ENCODE measurements at places on chromosomes 5 and 9.

DNA sequence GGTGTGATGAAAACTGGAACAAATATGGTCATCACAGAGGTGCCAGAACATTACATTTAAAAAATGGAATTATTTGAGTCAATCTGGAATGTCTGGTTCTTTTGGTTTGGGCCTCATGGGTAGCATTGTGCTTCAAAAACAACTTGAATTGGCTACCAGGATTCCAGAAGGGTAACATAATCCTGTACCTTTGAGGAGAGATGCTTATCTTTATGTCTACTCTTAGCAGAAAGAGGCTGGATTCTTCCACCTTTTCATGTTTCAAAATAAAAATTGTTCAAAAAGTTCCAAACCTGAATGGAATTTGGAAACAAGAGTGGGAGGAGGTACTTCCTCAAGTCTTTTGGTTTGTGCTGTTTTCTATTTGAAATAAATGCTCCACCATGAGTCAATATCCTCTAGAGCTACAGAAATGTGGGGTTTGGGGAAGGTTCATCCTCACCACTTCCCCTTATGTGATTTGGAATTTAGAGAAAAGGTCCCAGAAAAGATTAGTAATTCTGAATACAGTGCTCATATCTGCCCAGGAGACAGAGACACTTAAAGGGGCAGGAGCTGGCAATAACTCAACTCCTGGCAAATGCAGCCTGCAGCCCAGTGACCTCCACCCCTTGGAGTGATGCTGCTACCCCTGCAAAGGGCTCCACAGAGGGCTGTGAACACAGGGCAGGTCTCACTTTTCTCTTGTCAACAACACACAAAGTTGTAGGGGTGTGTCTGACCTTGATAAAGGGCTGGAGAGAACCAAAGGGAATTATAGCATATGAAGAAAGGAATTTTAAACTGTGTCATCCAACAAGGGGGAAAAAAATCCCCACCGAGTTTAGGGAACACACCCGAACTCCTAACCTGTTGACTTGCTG lies 272.8 kb downstream of the CWC27 start:
- DNase-seq: no peak

GRCh38 chr5:98372351-98372750 lies 401.1 kb upstream of the RGMB start:
- no peak for DNase-seq

- DNase-seq: no peak
Observed at GRCh38 chr9:89477811-89478630, 19.9 kb downstream of the SEMA4D start.

- no peak for DNase-seq
Observed at GRCh38 chr5:42317575-42317974, 105.7 kb upstream of the GHR start.

DNA sequence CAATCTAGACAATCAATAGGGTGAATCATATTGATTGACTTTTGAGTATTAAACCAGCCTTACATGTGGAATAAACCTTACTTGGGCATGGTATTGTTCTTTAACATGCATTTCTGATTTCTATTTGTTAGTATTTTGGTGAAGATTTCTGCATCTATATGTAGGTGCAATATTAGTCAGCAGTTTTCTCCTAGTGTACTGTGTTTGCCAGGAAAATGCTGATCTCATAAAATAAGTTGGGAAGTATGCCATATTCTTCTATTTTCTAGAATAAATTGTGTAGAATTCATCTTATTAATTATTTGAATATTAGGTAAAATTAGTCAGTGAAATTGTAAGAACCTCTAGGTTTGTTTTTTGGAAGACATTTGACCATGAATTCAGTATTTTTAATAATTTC lies 38.4 kb downstream of the ANXA2R start:
- DNase-seq: no peak

- DNase-seq: no peak
Observed at GRCh38 chr5:57338068-57338867, 144.3 kb downstream of the ACTBL2 start.

DNA sequence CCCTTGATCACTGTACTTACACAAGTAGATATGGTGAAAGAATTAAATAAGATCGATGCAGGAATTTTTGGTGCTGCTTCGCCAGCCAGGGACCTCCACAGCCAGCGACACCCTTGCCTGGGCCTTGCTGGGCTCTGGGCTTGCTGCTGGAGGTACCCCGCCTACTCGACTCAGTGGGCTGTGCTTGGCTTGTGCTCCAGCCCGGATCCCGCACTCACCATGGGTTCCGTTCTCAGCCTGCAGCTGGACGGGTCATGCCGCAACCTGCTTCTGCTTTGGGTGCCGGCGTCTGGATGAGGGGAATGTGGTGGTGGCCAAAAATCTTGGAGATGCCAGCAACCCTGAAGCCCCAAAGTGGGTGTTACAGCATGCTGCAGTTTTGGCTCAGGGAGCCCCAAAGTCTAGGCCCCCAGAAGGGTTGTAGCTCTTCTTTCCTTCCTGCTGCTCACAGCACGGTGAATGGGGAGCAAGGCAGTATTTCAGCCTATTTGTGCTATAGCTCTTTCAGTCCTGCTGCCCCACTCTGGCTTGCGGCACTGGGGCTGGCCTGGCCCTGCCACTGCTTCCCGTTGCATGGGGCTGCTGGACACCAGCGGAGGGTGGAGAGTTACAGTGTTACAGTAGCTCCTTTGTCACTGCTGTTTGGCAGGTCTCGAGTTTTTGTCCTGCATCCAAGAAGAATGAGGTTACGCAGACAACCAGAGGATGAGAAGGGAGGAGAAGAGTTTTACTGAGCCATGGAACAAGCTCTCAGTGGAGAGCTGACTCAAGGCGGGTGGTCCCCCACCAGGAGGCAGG lies 48.0 kb downstream of the TARS1 start:
- DNase-seq: no peak

GRCh38 chr5:140214831-140215230 lies 39.8 kb downstream of the CYSTM1 start:
- DNase-seq: no peak

DNA sequence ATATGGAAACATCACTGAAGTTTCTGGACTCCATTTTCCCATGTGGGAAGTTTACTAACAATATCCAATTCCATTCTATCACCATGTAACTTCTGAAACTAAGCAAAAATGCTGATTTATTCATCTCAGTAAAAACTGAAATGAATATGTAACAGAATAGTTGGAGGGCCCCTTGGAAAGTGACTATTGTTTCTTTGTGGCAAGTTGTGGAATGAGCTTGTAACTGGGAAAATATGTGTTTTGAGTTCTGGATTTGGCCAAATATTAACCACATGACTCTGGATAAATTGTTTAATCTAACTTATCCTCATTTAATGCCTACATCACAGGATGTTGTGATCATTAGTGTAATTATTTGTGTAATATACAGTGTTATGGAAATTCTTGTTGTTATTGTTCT lies 619.3 kb downstream of the TLE4 start:
- DNase-seq: no peak

DNA sequence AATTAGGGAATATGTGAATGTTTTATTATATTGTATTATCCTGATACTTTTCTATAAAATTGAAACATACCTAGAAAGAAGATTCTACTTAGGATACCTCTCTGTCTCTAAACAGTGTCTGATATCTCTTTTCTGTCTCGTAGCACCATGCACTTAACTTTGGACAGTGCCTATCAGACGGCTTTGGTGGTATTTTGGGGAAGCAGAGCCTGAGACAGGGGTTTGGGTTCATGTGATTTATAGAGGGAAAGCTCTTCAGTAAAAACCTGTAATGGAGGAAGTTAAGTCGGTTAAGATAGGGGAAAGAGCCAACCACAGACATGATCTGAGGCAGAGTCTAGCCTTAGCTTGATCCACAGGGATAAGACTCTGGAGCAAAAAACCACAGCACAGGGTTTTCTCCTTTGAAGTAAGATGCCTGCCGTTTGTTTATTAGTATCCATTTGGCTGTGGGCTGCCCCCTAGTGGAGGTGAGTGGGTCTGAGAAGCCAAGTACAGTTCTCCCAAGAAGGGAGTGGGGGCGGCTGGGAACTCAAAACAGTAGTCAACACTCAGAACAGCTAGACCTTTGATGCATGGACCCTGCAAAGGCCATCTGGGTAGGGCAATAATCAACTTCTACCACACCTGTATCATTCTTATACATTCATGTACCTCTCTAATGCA lies 141.2 kb upstream of the ASTN2 start:
- DNase-seq: no peak

DNA sequence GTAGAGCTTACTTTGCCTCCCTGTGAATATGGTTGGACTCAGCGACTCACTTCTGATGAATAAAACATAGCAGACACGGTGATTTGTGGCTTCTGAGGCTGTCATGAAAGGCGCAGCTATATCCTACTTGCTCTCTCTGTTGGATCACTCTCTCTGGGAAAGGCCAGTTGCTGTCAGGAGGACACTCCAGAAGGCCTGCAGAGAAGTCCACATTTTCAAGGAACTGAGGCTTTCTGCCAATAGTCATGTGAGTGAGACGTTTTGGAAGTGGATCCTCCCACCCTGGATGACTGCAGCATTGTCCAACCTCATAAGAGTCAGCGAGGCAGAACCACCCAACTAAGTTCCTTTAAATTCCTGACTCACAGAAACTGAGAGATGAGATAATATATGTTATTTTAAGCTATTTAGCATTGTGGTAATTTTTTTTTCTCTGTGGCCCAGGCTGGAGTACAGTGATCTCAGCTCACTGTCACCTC lies 156.0 kb upstream of the MAST4 start:
- DNase-seq: no peak

DNA sequence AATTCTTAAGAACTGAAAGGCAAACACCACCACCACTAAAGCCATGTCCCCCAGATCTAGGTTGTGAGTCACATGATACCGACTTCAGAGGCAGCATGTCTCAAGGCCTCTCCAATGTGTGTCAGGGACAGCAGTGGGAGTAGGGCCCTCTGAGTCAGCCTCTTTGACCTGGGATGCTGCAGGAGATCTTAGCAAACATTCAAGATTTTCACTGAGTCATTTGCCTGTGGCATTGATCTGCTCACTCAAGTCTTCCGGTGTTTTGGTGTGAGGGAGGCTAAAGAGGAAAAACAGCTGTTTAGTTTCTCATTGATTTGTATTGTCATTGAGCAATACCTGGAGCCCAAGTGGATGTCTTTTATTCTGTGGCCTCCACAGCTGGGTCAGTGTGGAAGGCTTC lies 36.1 kb downstream of the TMC1 start:
- DNase-seq: peak; percentile 15

DNA sequence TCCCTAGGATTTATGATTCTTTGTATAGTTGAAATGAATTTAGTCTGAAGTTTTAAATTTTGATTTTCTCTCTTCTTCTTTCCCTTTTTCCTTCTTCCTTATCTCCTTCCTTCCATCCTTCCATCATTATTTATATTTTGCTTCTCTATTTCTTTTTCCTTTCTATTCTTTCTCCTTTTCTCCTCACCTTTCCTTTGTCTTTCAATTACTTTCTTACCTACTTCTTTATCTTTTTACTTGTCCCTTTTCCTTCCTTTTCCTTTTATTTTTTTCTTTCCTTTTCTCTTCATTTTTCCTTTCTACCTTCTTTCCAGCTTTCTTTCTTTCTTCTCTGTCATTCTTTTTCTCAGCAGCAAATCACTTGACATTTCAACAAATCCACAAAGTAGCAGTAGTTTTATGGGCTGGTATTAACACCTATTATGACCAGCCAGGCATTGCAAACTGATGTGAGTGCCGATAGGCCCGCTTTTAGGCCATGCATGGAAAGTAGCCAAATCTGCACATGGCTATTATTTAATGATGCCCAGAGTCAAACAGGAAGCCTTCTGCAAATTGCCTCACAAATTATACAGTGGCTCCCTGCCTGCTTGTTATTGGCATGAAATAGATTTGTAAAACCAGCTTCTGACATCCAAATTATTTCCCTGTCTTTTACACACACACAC lies 37.1 kb upstream of the NR3C1 start:
- DNase-seq: no peak

DNA sequence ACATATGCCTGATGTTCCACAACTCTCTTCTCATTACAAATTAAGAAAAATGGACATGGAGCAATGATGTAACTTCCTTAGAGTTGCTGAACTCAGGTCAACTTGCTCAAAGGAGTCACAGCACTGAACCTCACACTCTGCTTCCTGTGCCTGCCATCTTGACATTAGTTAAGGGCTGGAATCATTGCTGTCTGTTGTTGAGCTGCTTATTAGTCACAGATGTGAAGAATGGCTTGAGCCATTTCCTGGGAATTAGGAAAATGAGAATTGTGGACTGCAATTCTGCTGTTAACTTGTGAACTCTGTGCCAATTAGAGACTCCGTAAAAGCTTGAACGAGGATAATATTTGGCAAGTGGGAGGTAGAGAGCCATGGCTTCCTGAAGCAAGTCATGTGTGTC lies 212.0 kb downstream of the ADAMTS12 start:
- no peak for DNase-seq

GRCh38 chr9:27711241-27711640 lies 138.0 kb upstream of the C9orf72 start:
- no peak for DNase-seq

DNA sequence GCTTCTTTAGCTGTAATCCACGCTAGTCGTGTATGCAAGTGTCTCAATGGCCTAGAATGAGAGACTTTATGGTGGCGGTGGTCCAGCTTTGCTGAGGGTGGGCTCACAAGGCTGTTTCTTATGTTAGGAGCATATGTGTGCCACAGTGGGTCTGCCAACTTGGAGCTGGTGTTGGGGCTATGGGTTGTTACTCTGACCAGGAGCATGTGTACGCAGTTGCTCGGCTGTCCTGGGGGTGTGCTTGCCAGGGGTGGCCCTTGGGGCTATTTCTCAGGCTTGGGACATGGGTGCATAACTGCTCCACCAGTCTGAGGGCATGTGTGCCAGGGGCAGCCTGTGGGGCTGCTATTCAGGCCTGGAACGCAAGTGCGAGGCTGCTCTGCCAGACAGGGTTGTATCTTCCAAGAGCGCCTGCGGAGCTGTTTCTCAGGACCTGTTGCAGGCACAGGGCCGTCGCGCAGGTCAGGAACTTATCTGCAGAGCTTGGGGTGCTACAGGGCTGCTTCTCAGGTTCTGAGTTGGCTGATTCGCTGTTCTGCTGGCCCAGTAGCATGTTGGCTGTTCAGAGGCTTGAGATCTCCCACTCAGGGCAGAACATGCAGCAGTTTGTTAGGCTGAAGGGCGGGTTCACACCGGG lies 187.9 kb upstream of the TLX3 start:
- DNase-seq: no peak

DNA sequence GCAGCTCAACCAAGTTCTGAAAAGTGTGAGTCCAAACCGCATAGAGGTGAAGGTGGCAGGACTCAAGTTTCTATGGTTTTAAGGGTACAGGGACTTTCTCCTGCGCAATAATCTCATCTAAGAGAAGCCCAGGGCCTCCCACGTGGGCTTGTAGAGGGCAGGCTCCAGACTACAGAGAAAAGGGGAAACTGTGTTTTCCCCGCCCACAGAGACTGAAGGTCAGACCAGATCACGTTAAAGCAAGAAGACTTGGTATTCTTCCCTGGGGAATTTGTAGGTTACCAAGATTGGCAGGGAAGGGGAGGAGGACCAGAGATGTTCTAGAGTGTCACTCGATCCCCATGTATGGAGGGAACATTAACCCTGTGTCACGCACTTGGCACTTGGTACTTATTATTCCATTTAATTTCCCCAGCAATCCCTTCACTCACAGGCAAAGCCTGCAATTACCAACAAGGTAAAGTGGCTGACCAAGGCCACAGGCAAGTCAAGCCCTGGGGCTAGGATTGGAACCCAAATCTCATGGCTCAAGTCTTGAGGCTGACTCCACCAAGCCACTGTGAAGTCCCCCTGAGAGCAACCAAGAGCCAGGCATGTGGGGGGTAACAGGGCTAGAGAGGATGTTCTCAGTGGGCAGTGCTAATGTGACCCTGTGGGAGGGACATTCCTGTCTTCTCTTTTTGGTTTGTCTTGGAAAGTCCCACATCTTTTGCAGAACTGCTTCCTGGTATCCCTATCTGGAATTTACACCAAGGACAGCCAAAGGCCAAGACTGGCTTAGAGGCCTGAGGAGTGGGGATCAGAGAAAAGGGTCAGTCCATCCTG lies 18.3 kb upstream of the NEK6 start:
- no peak for DNase-seq

GRCh38 chr5:74096325-74096724 lies 470.3 kb downstream of the ARHGEF28 start:
- DNase-seq: no peak

All from activated effector memory CD4-positive, alpha-beta T cell treated with Interleukin-2 at 50 U/mL for 16 hours (primary cell).